ENCODE measurements at places on chromosomes 5 and 9.
A peak's percentile ranks its signal among the peaks of the same experiment; 100 is the strongest.

- DNase-seq: no peak
Measured at GRCh38 chr9:79185866-79186265, 385.9 kb upstream of the TLE4 start.

DNA sequence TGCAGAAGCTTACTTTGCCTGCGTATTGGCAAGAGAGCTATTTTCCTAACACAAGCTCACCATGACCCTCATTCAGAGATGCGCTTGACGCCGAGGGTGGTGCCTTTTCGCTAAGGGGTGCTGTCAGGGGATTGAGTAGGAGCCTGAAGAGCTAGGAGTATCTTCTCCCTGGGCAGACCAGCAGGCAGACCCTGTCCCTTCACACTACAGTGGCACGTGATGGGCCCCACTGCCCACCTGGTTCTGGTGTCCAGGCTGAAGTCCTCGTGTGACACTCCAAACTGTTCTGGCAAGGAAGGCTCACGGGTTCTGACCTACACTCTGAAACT, 198.3 kb downstream of the AUH start:
- no peak for DNase-seq

DNA sequence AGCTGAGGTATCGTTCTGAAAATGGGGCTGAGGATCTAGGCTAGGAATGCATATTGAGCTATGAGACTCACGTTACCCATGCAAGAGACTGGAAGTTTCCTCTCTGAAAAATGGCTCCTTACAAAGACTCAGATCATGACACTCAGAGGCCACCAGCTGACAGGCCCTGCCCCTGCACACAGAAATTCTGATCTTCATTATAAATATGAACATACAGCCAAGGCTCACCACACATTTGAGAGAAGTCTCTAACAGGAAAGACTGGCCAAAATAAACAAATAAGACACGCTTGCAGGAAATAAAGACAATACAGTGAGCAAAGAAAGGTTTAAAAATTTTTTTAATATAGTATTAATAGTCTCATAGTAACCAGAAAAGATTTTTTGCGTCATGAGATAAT, 365.9 kb downstream of the NFIB start:
- DNase-seq: no peak

DNA sequence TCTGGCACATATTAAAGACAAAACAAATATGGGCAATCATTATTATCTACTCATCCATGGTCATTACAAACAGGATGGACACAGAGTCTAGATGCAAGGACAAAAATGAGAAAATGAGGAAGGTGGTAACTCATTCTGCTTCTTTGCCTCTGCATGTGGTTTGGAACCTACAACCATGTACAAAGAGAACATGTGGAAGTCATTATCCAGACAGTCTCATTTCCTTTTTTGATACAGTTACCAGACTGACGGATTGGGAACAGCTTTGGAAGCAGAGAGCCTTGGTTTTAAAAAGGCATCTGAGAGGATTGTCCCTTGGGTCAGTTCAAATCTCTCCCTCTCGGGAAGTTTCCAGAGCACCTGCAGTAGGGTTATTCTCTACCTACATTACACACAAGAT, 433.4 kb upstream of the TNC start:
- no peak for DNase-seq

GRCh38 chr5:15571081-15571480, 71.1 kb downstream of the FBXL7 start:
- DNase-seq: no peak

- DNase-seq: no peak
Measured at GRCh38 chr9:27393054-27393846, 96.3 kb upstream of the EQTN start.

- no peak for DNase-seq
Measured at GRCh38 chr9:135185060-135185459, 97.6 kb downstream of the OLFM1 start.

GRCh38 chr5:32514806-32515205, 70.3 kb upstream of the ZFR start:
- DNase-seq: no peak

DNA sequence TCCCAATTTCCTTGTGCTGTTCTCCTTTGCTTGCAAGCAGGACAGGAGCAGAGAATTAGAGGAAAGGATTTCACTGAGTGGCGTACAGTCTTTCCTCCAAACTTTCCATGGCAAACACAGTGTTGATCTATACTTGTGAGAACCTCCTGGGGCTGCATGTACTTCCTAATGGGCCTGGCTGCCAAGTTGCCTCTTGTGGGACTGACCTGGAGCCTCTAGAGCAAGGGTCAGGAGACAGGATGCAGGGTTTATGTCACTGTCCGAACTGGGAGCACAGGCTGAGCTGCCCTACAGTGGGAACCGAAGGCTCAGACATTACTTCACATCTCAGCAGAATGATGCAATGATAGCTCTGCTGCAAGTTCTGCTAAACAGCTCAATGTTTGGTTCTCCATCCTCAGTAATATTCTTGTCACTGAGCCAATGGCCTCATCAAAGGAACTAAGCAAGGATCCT, 102.3 kb downstream of the ENC1 start:
- peak; percentile 42 for DNase-seq

DNA sequence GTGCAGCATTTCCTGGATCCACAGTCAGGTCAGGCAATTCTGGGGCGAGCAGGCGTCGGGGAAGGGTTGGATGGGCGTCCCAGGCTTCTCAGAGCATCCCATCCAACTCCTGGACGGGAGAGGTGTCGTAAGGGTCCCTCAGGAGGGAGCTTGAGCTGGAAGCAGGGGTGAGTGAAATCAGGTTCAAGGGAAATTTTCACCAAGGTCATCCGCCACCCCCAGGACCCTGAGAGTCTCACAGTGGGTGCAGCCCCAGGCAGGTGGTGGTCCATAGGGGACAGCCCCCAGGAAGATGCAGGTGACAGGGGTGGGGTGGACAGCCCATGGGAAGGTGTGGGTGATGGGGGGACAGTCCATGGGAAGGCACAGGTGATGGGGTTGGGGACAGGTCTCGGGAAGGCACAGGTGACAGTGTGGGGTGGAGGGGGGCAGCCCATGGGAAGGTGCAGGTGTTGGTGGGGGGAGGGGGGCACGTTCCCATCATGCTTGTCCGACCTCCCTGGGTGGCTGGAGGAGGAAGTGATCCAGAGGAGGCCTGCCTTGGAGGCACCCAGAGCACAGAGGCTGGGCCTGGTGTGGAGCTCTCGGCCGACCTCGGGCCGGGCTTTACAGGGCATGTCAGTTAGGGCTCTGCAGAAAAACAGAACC, 48.9 kb downstream of the AHRR start:
- DNase-seq: no peak

DNA sequence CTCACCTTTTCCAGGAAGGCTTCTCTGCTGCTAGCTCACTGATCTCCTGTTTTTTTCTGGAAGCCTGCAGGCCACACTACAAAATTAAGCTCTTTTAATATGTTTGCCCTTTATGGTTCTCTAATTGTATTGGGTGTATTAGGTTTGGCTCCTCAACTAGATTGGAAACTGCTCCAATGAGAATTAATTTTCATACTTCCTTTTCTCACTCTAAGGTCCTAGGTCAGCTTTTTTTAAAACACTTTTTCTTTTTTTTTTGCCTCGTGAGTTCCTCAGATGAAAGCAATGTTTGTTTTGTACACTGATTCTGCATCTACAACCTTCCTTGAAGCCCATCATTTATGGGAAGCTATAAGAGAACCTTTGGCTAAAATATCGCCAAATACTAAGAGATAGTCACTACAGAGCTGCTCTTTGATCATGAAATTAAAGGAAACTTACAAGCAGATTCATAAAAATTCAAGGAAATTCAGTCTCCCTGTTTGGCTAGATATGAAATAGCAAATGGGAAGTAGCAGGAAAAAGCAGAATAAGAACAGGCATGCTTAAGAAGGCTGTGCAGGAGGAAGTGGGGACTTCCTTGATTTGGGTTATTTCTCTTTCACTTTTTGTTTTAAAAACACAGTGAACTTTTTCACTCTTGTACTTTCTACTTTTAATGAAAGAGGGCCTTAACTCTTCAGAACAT, 55.2 kb upstream of the FYB1 start:
- no peak for DNase-seq

GRCh38 chr9:9469271-9469670, 1143.5 kb downstream of the PTPRD start:
- DNase-seq: no peak

DNA sequence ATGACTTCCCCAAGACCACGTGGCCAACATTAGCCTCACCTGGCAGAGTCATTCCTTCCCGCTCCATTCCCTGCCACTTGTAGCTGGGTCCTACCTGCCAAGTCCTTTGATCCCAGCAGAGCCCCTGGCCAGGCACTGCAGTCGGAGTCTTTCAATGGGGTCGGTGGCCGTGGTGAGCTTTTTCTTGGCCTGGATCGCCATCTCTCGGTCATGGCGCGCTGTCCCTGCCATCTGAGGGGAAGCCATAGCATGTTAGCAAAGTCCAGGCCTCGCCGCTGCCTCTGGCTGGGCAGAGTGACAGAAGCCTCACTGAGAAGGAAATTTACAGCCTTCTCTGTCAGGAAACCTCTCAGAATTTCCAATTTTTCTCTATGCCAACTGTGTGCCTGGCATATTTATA, 17.5 kb downstream of the CAPSL start:
- no peak for DNase-seq

- no peak for DNase-seq
Measured at GRCh38 chr9:105359892-105360291, 87.9 kb upstream of the FSD1L start.

DNA sequence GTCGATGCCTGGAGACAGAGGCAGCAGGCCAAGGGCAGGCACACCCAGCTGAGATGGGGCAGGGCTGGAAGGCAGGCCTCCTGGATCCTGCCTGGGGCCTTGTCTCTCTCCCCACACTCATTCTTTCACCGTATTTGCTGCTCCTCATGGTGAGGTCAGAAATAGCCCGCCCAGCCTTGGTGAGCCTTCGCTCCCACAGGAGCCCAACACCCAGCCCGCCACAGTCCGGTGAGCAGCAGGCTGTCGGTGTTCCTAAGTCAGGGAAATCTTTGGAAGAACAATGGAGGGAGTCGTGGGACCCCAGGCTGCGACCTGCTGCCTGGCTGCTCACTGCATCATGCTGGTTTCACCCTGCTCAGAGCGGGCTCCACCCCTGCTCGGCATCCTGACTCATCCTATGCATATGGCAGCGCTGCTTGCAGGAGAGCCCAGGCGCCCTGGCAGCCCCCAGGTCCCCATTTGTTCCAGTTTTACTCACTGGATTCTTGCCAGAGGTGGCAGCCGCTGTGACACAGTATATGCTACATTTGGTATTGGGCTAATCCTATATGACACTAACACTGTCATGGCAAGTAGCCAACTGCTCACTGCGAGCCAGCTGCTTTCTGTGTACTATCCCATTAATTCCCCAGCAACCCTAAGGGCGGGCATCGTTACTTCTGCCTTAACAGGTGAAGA, 53.2 kb upstream of the NCS1 start:
- no peak for DNase-seq

GRCh38 chr5:78586251-78586650, 62.3 kb downstream of the LHFPL2 start:
- DNase-seq: no peak

DNA sequence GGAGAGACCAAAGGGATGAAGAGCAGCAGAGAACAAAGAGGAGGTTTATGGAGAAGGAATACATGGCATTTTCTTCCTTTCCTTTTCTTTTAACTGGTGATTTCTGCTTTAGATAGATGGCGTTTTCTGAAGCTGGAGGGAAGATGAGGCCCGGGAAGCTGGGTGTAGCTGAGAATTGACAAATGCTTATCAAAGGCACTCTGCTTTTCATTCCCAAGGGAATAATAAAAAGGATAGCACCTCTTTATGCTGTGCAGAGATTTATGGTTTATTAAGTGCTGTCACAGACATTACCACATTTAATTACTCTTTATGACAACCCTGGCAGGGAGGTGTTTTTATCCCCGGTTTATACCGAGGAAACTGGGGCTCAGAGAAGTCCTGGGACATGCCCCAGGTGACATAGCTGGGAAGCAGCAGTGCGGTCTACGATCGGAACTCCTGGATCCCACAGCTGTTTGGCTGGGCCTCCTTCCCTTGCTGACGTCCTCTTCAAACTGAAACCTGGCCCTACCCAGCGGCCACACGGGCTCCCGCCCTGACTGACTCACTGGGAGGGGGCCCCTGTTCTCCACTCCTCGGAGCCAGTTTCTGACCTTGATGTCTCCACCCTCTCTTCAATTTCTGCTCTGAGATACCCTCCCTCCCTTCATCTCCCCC, 8.2 kb upstream of the EPB41L4B start:
- peak; percentile 38 for DNase-seq

- DNase-seq: peak; percentile 54
Measured at GRCh38 chr9:134698587-134699342, 57.2 kb downstream of the COL5A1 start.

- no peak for DNase-seq
Measured at GRCh38 chr5:21817668-21818369, 1035.3 kb downstream of the CDH12 start.

DNA sequence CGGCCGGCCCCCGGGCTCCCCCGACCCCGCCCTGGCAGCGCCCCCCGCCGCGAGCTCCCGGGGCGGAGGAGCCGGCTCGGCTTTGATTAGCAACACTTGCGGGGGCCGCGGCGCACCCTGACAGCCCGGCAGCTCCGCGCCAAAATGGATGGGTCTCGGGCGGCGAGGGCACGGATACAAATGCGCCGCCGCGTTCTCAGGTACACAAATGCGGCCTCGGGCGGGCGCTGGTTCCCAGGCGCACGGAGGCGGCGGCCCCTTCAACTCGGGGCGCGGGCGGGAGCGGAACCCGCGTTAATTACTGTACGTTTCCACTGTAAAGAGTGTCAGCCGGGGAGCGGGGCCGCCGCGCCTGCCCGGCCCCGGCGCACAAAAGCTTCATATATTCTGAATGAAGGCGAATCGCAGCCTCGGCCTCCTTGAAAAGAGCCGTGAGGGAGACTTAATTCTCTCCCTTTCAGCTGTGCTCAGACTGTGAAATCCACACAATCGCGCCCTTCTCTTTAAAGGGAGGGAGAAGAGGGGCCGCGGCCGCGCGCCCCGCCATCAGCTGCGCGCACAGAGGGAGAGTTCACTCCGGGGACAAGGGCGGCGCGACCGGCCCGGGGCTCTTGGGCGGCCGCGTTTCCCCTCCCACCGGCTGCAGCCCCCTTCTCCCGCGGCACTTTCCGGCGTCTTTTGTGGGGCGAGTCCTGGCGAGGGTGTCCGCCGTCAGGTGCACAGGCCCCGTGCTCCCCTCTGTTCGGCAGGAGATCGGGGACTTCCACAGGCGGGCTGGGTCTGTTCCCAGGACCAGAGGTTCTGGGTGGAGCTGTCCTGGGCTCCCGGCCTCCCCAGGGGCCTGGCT, 27.0 kb downstream of the MSX2 start:
- no peak for DNase-seq

- DNase-seq: no peak
Measured at GRCh38 chr9:133142684-133143622, 20.8 kb downstream of the GBGT1 start.

DNA sequence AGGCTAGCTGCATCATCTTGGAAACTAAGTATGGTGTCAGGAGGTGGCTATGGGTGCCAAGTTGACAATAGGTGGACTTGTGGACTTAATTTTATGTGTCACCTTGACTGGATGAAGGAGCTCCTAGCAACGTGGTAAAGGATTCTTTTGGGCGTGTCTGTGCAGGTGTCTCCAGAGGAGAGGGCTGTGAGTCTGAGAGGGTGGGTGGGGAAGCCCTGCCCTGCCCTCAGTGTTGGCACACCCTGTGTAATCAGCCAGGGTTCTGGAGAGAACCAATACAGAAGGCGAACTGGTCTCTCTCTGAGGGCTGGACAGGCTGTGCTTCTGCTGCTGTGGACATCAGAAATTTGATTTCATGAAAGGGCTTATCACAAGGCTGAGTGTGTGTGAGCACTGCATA, 61.0 kb downstream of the GTF3C4 start:
- DNase-seq: no peak

Measured in tibial nerve (tissue), 4 donors.